ENCODE measurements at places on chromosomes 4 and X.

- no peak for DNase-seq
These were observed 25.2 kb upstream of the PLAC1 start for GRCh38 chrX:134683351-134684005.

DNA sequence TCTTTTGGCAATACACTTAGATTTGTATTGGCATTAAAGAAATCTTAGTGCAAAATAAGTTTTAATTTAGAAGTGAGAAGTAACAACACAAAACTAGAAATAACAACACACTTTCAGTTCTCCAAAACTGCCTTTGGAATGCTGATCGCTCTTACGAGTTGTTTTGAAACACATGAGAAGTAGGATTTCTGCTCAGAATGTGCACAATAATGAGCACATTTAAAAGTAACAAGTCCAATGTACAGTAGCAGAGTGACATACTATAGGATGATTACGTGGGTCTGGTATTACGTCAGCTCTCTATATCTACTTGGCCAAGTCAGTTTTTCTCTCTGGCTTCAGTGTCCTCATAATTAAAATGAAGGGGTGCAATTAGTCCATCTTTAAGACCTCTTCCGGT, 164.8 kb downstream of the CHM start:
- DNase-seq: no peak

GRCh38 chr4:4377732-4378460, 9.0 kb upstream of the NSG1 start:
- no peak for DNase-seq

DNA sequence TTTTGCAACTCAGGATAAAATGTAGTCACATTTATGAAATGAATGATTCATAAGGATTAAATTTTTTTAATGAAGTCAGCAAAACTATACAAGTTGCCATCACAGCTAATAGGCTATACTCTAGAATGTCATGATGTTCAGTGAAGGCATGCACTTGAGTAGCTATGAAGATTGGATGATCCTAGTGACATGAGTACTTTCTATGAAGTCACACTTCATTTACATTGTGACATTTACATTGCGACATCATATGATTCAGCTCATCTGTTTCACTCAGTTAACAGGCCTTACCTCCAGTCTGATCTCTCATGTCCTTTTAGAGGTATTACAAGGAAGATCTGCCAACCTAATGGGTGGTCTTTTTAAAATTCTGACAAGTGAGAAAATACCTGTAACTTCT, 82.7 kb upstream of the FGF13 start:
- no peak for DNase-seq

- no peak for DNase-seq
These were observed 115.6 kb upstream of the NKX1-1 start for GRCh38 chr4:1521821-1522361.

DNA sequence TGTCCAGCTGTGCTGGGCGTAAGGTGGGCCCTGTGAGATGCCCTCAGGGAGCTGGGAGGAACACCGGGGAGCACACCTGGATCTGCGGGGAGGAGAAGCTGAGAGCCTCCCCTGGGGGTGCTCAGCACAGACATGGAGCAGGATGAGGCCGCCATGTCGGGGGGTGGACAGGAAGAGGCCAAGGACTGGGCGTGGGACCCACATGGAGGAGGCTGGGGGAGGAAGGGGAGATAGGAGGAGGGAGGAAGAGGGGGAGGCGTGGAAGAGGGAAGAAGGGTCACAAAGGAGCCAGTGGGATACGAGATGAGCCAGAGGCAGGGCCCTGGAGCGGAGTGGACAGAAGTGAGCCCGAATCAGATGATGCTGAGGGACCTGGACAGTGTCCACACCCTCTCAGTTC, 66.3 kb downstream of the ZFYVE28 start:
- no peak for DNase-seq

DNA sequence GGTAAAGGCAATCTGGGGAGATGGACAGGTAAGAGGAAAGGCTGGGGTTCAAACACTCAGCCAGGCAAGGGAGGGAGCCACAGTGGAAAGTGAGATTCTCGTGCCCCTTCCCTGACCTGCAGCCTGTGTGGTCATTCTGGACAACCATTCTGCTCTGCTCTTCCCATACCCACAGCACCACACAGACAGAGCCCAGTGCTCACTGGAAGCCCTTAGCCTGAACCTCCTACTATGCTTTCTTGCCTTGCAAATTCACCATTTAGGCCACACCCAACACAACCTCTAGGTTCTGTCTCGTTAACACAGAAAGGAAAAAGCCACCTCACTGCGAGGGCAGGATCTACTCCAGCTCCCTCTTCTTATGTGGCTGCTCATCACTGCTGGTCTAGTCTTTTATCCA, 92.7 kb downstream of the SHISA3 start:
- DNase-seq: no peak

DNA sequence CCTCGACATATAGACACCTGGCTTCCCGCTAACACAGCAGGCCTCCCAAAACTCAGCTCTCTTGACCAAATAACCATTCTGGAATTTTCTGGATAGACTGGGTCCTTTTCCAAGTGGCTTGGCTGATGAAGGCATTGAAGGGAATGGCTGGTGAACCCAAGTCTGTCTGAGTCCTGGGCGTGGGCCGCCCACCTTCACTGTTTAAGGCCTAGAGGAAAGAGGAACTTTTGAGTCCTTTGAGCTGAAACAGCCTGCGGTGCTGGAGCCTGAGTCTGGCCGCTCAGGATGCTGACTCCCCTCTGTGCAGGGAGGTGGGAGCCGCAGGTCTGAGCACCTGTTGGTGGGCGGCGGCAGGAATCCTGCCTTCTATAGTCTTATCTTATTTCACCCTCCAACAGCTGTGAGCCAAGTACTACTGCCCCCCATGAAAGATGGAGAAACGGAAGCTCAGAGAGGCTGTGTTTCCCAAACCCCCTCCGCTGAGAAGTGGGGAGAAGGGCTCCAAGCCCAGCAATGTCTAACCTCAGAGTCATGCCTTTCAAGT, 23.4 kb downstream of the ACOX3 start:
- DNase-seq: no peak

GRCh38 chr4:179583221-179583620, 2141.0 kb upstream of the AGA start:
- no peak for DNase-seq

DNA sequence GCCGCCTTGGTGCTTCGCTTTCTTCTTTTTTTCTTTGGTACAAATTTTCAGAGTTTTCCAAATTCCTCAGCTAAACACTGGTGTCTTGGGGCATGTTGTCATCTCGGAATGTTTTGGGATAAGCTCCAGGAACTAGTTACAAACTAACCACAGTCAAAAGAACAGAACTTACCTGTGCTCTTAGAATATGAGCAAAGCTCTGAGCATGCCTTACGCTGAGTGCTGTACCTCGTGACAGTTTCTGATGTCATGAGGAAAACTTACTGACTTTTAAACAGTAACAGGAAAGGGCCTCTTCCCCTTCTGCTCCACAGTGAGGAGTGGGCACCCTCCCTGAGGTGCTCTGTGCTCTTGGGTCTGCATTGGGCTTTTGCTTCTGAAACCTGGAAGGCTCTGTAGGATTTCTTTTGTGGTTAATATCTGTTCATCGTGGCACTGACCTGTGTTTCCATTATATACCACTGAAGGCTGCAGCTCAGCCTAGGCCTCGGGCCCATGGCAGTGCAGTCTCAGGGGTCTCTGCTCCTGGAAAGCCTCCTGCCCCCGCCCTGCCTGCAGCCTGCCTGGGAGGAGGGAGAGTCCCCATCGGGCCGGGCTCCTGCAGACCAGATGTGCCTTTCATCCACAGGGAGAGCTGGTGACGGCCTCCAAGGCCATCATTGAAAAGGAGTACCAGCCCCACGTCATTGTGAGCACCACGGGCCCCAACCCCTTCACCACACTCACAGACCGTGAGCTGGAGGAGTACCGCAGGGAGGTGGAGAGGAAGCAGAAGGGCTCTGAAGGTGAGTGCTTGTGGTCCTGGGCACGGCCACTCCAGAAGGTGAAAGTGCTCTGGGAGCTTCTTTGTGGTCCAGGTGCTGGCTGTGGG, 48.7 kb downstream of the NOP14 start:
- no peak for DNase-seq

DNA sequence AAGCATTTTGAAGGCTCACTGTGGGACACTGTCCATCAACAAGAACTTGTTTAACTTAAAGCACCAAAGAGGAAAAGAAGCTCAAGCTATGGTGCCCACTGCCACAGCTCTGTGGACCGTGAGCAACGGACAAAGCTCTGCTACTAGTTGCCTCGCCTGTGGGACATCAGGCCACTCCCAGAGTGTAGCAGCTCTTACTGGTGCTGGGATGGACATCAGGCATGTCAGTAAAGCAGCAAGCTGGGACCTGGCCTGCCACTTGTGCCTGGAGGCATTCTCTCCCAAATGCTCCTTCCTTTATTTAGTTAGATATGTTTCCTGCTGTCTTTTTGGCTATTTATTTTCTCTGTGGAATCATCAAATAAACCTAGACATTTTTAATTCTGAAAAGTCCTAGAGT, 46.7 kb downstream of the TMEM154 start:
- no peak for DNase-seq

DNA sequence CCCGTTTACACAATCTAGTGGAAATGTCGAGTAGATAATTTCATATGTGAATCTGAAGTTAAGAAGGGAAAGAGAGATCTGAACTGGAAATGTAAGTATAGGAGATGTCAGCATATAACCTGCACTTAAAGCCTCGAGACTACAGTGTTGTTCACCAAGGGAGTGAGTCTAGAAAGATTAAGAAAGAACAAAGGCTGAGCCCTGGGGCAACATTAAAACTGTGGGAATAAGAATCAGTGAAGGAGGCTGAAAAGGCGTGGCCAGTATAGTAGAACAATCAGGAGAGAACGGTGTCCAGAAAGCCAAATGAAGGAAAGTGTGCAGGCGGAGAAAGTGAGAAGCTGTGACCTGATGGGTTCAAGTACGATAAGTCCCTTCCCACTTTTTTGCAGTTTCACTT, 118.8 kb upstream of the TENM3 start:
- DNase-seq: no peak
